ENCODE measurements at places on chromosomes 12 and 14.
A peak's percentile ranks its signal among the peaks of the same experiment; 100 is the strongest.

GRCh38 chr14:52458721-52459085 is 93.6 kb downstream of the TXNDC16 start:
- no peak for DNase-seq

GRCh38 chr12:78739653-78740052 is 124.9 kb upstream of the SYT1 start:
- no peak for DNase-seq

DNA sequence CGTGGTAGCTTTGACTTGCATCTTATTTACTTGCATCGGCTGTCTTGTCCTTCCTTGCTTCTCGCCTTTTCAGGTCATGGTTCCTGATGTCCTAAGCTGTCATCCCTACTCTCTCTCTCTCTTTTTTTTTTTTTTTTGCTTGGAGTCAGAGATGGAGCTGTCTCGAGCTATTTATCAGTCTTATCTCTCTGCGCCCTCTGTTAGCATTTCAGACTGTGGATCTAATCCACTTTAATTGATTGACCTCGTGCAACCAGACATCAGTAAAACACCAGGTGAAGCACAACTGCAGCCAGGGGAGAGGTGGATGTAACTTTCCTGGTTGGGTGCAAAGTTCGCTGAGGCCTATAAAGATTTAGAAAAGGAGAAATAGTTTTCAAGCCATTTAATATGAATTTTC is 554.8 kb downstream of the DIO2 start:
- DNase-seq, result no peak

DNA sequence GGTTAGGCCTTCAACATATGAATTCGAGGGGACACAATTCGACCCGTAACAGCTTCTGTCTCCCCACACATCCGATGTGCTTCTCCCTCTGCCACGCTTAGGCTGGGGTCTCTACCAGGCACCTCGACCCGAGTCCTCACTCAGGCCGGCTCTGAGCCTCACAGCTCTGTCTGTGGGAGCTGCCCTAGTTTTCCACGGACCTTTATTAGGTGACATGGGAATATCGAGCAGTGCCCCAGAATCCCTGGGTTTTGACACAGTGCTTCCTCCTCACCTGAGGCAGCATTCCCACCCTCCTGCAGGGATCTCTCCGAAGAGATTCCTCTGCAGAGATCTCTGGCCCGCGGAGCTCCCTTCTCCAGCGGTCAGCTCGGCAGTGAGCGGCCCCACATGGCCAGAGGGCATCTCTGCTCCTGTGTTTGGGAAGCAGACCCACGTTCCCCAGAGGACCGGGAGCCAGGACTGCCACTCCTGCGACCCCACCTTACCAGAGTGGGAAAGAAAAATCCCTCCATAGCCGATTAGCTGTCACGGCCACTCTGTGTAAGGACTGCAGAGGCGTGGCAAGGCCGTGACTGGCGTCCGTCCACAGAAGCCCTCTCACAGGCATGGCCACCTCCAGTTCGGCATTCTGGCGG is 21.2 kb downstream of the ZBTB42 start:
- peak; percentile 38 for DNase-seq

DNA sequence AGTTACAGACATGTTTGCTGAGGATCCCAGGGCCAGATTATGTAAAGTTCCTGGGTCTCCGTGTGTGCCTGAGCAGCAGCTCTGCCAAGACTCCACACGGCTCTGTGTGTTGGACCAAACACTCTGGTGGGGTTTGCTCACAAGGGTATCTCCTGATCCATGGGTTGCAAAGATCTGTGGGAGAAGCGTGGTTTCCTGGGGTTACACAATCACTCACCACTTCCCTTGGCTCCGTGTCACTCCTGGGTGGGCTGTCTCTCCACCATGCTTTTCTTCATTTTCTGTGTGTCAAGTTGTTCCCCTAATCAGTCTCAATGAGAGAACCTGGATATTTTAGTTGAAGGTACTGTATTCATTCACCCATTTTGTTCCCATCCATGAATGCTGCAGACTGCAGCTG is 1088.8 kb downstream of the FSCB start:
- no peak for DNase-seq

DNA sequence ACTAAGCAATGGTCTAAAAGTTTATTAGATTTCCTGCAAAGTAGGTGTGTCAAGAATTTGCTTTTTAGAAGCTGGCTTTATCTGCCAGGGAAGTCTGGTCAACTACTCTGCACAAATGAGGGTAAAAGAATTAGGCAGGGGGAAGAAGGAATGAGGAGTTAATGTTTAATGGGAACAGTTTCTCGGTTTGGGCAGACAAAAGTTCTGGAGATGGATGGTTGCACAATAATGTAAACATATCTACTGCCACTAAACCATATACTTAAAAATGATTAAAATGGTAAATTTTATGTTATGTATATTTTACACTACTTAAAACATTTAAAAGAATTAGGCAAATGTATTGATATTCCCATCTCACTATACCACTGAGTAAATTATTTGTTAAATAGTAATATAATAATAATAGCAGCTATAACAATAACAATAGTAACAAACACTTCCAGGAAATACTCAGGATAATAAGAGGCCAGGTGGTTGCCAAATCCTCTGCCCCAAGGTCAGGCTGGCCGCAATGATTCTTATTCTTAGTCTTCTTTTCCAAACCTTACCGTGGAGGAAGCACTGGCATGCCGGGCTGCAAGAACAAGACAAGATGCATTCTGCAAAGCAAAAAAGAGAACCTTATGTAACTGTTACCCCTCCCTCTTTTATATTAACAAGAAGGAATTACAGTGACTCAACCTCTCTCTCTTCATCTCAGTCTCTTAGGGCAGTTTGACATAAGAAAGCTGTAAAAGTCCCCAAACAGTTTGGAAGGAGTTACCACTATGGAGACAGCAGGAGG is 13.9 kb downstream of the CS start:
- no peak for DNase-seq

- peak; percentile 24 for DNase-seq
Measured at GRCh38 chr12:111298582-111299436, 70.1 kb downstream of the PHETA1 start.

DNA sequence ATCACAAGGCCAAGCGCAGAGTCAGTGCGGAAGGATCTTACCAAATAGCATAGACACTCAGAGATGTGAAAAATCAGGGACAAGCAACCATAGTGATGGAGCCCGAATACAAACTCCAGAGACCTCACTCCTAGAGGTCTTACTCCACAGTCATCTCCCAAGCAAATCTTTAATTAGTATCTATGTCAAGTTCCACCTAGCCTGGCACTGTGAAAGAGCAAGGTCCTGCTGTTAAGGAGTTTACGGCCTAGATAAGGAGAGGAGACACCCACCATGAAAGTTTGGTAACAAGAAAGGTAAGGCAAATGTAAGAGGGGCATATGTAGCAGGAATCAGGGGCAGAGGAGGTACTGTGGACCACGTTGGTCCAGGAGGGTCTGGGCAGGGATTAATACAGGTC is 7.4 kb upstream of the PLEKHG6 start:
- no peak for DNase-seq

- no peak for DNase-seq
Measured at GRCh38 chr12:89497005-89497404, 27.6 kb downstream of the GALNT4 start.

- no peak for DNase-seq
Measured at GRCh38 chr12:50677858-50678257, 86.0 kb upstream of the ATF1 start.

- DNase-seq, result no peak
Measured at GRCh38 chr14:96806836-96807235, 9.7 kb downstream of the VRK1 start.

- DNase-seq, result no peak
Measured at GRCh38 chr12:125099409-125099782, 34.2 kb downstream of the AACS start.

DNA sequence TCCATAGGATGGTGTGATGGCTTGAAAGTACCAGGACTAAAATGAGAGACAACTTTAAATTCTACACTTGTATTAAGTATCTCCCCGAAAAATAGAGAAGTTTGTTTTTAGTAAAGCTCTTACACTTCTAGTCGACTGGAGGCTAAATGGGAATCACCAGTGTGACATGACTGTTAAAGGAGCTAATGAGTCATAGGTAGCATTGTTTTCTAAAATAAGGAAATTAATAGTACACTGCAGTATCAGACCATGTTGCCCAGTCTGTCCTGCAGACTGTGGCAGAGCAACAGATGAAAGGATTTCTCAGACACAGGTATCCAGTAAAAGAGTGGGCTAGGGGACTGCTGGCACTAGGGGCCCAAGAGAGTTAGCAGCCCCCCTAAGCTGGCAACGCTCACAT is 140.1 kb downstream of the TMEM117 start:
- no peak for DNase-seq

GRCh38 chr12:2347844-2348481 is 295.2 kb downstream of the CACNA1C start:
- no peak for DNase-seq

- no peak for DNase-seq
Measured at GRCh38 chr12:3035171-3035570, 42.0 kb upstream of the TSPAN9 start.
